Dermis blood vessel endothelial cell (primary cell): ENCODE measurements at places on chromosomes 3 and 15. TPM values are rescaled to one million over a fixed set of nuclear protein-coding genes. Genes with fewer than 3 reads are reported as not detected.

Gene ACP3
- total RNA-seq, result not detected in 2 replicates

Gene CSTA
- not detected in 2 replicates for total RNA-seq

Gene TP63
- not detected in 2 replicates for total RNA-seq

Gene LRRC31
- total RNA-seq, result not detected in 2 replicates

Gene PAQR9
- not detected in 2 replicates for total RNA-seq

Gene CKMT1A
- total RNA-seq, result not detected in 2 replicates

Gene TMCO5A
- not detected in 2 replicates for total RNA-seq

Gene TRIM71
- not detected in 2 replicates for total RNA-seq

Gene ZBTB47
- total RNA-seq, result 13.9 and 19.6 TPM in 2 replicates

Gene PPARG
- total RNA-seq, result 57.7 and 69.4 TPM in 2 replicates

DNA sequence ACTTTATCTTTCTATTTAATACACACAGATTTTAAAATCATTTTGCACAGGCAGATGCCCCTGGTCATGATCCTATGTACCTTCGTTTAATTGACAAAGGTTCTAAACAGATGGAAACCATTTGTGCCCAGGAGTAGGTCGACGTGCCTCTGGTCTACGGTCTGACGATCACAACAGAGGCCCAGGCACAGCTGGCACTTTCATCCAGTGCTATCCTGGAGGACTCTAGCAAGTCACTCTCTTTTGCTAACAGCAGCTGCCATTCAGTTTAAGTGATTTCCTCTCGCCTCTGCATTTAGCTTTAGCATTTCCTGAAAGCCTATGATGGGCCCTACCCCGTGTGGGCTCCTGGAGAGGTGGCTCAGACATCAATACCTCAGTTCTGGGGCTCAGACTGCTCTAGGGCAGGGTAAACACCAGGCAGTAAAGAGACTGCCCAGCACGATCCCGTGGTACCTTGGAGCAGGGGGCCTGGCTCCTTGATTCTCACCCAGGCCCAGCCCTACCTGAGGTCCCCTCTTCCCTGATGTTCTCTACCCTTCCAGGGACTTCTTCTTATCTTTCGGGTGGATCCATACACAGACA is 83.2 kb upstream of the SNRPA1 start:
- DNase-seq, result no peak

- no peak for DNase-seq
Observed at GRCh38 chr15:41544650-41545015, 576 bp upstream of the RPAP1 start.

- DNase-seq, result no peak
Observed at GRCh38 chr15:33411596-33412540, 101.1 kb downstream of the RYR3 start.

GRCh38 chr3:10396083-10396482 is 75.2 kb upstream of the SEC13 start:
- no peak for DNase-seq

DNA sequence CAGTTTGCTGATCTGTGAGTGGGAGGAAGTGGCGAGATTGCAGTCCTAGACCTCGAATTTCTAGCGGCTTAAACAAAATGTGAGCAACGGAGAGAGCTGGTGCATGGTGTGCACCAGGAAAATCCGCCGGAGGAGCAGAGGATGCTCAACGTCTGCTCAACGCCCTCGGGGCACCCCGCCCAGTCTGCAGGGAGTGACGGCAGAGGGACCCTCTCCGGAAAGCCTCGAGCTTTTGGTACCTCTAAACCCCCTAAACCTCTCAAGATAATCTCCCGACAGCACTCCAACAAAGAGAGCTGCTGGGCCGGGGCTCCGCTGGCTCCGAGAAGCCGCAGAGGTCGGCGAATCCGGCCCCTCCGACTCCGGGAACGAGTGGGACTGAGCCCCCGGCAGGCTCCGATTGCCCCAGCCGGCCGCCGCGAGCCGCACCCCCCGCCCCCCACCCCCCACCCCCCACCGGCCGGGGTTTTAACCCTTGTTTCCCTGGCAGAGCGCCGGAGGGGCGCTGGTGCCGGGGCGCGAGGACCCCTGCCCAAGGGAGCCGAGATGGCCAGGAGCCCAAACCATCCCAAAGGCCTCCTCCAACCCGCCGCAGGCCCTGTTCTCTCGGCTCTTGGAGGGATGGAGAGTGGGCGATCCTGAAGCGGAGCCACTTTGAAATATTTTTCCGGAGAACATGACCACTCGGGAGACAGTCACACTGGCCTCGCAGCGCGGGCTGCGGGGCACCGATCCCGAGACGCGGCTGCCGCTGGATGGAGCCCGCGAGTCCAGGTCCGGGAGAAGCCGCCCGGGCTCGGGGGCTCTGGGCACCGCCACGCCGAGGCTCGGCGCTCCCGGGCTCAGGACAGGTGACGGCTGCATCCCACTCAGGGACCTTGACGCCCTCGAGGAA is 1.5 kb downstream of the MEGF11 start:
- DNase-seq, result peak; percentile 68

GRCh38 chr3:66041116-66041515 is 2.4 kb upstream of the MAGI1 start:
- DNase-seq, result no peak

DNA sequence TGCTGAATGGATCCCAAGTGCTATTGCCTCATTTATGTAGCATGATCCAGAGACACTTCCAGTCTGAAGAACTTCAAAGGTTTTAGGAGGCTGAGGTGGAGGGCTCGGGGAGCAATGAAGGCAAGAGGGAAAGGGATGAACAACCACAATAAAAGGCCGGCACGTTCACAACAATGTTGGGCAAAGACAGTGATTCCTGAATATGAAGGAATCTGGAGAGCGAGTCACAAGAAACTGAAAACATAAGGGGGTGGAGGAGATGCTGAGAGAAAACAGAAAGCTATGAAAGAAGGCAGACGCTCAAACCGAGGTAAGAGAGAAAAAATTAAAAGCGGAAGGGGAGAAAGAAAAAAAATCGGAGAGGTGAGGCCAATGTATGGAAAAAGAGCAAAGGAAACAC is 120.1 kb downstream of the GREM1 start:
- DNase-seq, result no peak

- DNase-seq, result no peak
Observed at GRCh38 chr3:193499136-193499770, 55.4 kb downstream of the ATP13A4 start.

GRCh38 chr3:58164199-58164879 is 46.4 kb downstream of the DNASE1L3 start:
- DNase-seq, result peak; percentile 54

GRCh38 chr3:156300929-156301840 is 180.8 kb downstream of the KCNAB1 start:
- DNase-seq, result no peak

GRCh38 chr15:71189718-71190117 is 74.4 kb downstream of the THSD4 start:
- DNase-seq, result no peak

GRCh38 chr15:35330916-35331315 is 215.0 kb downstream of the DPH6 start:
- DNase-seq, result peak; percentile 19

- DNase-seq, result peak; percentile 43
Observed at GRCh38 chr3:58206406-58207011, 4.3 kb downstream of the DNASE1L3 start.

DNA sequence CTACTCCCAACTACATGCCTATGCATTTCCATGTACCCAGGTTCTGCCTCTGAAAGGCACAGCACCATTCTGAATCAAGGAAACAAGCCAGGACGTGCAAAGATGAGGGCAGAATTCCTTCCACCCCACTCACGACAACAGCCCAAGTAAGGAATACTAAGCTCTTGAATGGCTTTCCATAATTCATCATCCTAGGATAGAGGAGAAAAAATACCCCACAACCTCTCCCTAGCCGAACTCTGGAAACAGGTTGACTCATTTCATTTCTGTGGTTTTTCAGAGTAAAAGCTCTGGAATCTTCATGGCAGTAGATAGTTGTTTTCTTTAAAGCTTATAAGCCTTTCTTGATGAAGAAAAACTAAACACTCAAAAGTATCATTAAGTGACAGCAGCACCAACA is 77.8 kb downstream of the PDZRN3 start:
- DNase-seq, result no peak

DNA sequence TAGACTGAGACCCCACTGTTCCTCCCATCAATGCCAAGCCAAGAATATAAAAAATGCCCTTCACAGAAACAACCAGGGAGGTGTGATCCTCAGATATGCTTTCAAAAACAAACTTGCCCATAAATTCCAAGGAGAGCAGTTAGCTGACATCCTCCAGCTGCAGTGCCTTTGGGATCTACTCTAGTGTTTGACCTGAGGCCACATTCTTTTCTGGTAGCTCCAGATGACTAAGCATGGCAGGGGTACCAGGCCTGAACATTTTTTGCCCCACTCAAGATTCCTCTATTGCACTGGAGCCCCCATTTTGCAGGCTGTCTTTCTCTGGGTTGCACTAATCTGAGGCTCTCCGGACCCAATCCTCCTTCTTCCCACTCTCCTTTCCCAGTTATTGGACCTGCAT is 27.9 kb upstream of the ACP3 start:
- DNase-seq, result no peak

DNA sequence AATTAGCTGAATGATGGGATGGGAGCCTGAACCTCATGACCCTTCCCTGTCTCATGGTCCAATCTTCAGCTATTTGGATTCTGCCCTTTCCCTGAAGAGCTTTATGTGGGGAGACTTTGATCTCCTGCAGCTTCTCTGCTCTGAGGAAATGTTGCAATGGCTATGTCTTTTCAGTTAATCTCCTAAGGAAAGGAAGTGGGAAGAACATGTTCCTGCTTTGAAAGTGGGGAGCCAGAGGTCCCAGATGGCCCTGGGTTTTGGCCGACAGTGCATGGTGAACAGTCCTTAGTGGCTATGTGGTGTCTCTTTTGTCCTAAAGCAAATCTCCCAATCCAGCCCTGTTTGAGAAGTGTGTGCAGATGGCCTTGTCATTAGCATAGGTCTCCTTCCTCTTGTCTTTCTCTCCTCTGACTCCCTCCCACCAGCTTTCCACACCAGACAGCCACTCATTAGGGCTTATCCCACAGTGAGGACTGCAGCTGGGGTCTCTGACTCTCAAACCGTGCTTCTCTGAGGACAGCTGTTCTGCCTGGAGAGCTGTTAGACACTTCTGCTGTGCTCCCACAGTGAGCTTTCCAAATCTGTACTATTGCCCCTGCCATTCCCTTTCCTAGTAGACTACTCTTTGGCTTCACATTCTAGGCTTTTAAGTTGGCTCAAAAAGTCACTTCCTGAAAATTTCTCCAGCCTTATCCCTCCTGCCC is 365.8 kb upstream of the UMPS start:
- no peak for DNase-seq

DNA sequence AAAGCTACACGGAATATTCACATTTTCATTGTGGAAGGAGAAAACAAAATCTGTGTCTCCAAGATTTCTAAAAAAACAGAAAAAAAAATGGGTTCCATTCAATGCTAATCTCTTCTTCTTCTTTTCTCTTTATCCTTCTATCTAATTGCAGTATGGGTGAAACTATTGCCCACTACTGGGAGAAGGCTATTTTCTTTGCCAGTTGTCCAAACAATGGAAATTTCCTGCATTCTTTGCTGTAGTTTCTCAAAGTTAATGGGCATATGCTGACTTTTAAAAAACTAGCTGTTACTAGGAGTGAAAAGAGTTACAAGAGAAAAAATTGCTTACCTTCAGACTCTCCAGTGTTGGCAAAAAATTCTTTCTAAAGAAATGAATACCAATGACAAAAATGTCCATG is 179.3 kb upstream of the ANKRD28 start:
- DNase-seq, result no peak

DNA sequence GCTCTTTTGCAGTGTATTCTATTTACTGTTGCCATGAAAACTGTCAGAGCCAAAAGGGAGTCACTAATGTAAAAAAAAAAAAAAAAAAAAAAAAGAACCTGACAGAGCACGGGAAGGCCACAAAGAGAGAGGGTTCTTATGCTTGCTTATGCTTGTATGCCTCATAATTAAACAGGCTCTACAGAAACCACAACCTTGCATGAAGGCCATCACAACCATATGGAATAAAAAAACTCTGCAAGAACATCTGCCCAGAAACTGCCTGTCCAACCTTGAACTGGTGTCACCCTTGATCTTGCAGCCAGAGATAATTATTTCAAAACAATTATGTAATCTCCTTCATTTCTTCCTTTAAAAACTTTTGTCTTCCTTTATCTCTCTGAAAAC is 50.1 kb downstream of the CFAP20DC start:
- no peak for DNase-seq

GRCh38 chr3:71018799-71019198 is 564.7 kb downstream of the FOXP1 start:
- DNase-seq, result no peak

- DNase-seq, result no peak
Observed at GRCh38 chr3:106103383-106103782, 234.6 kb upstream of the CBLB start.

DNA sequence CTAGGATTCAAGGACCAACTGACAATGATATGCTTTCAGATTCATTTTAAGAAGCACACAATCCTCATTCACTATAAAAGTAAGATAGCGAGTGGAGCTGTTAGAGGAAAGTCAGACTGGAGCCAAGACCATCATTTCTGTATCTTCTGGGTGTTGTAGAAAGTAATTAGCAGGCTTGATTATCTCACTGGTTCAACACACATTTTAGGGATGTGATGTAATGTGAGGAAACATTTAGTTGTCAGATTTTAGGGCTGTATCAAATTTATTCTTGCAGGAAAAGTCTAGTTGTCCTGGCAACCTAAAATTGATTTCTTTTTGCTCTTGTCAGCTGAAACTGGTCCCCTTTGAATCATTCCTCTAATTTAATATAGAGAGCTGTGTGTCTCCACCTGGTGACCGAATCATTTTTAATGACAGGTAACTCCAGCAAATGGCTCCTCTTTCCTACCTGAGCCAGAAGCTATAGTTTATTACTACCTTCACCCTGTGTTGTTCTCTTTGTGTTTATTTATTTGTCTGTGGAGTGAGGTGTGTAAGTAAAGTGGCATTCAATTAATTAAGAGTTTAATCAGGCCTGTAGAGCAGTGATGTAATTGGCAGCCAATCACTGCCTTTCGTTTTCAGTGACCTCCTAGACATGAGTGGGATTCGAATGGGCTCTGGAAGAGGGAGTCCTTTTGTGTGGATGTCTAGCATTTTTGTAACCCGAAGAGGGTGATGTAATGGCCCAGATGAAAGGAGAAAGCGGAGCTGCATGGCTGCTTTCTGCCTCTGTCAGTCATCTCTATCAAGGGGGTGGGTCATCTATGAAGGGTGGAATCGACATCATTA is 125.8 kb downstream of the LPP start:
- no peak for DNase-seq
